ENCODE measurements at places on chromosomes 11 and 22.
A peak's percentile ranks its signal among the peaks of the same experiment; 100 is the strongest.

DNA sequence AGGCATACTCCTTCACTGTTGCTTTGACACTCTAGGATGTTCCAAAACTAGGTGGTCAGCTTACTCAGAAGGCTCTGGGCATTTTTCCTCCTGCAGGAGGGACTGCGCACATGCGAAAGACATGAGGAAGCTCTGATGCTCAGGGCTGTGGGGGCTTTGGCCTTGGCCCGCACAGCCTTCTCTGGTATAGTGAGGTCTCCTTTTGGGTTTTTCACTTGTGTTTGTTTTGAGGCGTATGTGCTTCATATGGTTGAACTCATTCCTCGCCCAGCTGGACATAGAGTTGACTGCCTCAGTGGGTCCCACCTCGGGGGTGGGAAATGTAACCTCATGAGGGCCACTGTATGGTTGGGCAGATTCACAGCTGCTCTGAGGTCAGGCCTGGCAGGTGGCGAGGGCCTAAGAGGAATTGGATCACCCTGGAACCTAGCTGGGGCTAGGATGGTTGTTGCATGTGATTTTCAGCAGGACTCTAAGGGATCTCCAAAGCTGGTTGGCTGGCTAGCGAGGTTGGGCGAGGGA, 63.7 kb downstream of the PTPRJ start:
- DNase-seq, result no peak
- no peaks in the 10 kb centered on the region for H3K27me3 ChIP-seq
- peaks cover 7% of the 10 kb centered on the region for H3K4me1 ChIP-seq
- H3K4me3 ChIP-seq, result no peak overlapping the region
- no peak overlapping the region for H3K27ac ChIP-seq

GRCh38 chr22:37330200-37331033, 48.1 kb downstream of the CYTH4 start:
- H3K4me3 ChIP-seq, result no peak overlapping the region
- H3K36me3 ChIP-seq, result no peaks in the 10 kb centered on the region
- peaks cover 43% of the 10 kb centered on the region for H3K27me3 ChIP-seq
- H3K27ac ChIP-seq, result peak overlapping the region; percentile 12
- DNase-seq, result peak; percentile 98

DNA sequence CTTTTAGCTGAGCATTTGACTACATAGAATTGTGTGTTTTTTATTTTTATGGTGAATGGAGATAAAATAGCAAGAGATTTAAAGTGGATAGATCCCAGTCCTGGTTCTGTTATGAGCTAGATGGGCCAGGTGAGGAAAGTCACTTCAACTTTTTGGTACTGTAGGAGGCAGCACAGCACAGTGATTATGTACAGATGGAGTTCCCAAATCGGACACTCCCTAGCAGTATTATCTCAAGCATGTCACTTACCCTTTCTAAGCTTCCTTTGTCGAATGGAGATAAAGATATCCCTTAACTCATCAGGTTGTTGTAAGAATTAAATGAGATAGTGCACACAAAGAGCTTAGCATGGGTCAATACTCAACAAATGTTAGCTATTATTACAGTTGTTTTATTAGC, 5.3 kb downstream of the EXPH5 start:
- no peak for DNase-seq
- no peaks in the 10 kb centered on the region for H3K36me3 ChIP-seq
- H3K4me1 ChIP-seq, result no peaks in the 10 kb centered on the region

GRCh38 chr11:79447038-79447786, 6.4 kb upstream of the TENM4 start:
- no peaks in the 10 kb centered on the region for H3K4me1 ChIP-seq
- no peak overlapping the region for H3K27ac ChIP-seq

DNA sequence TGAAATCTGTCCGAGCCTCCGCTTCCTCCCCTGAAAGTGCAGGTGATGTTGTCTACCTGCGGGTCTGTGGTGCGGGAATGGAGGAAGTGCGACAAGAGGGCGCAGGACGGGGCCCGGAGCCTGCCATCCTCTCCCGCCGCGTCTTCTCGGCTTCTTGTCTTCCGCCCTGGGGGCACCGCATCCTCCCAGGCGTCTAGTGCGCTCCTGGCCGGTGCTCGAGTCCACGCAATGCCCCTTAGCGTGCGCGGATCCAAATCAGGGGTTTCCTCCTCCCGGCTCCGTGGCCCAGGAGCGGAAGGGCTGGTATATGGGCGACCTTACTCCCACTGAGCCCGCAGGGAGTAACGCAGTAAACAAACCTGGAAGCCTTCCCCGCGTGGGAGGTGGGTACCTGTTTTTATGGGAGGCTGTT, 405 bp downstream of the SFI1 start:
- no peaks in the 10 kb centered on the region for H3K4me1 ChIP-seq
- peak overlapping the region; percentile 62 for H3K27ac ChIP-seq
- no peak for DNase-seq
- H3K36me3 ChIP-seq, result no peaks in the 10 kb centered on the region
- H3K27me3 ChIP-seq, result no peaks in the 10 kb centered on the region
- peak overlapping the region; percentile 98 for H3K4me3 ChIP-seq

DNA sequence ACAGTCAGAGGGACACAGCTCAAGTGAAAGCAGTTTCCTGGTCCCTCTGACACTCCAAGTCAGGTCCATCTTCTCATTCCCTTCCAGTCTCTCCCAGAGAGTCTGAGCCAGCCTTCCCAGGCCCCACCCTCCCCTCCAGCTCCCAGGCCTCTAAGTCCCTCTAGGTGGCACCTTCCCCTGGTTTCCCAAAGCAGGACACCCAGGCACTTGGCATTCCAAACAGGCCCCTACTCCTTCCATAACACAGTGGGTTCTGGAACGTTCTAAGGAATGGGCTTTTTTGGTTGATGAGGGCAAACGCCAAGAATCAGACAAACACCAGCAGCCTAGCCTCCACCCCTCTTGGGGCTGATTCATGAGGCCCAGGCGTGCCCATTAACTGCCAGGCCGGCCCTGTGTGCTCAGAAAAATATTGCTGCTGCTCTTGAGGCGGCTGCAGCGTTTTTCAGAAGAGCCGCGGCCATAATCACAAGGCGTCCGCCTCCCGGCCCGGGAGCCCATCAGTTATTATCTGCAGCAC, 418.7 kb downstream of the SOX6 start:
- peak overlapping the region; percentile 56 for H3K4me3 ChIP-seq
- H3K27me3 ChIP-seq, result no peaks in the 10 kb centered on the region
- peaks cover 18% of the 10 kb centered on the region for H3K4me1 ChIP-seq
- peak; percentile 89 for DNase-seq
- H3K36me3 ChIP-seq, result no peaks in the 10 kb centered on the region

- H3K27ac ChIP-seq, result no peak overlapping the region
- H3K27me3 ChIP-seq, result peaks cover 25% of the 10 kb centered on the region
- no peak for DNase-seq
- H3K4me3 ChIP-seq, result no peak overlapping the region
Observed at GRCh38 chr11:113419454-113420003, 31.9 kb downstream of the ANKK1 start.

- H3K36me3 ChIP-seq, result no peaks in the 10 kb centered on the region
- H3K27me3 ChIP-seq, result peaks cover 57% of the 10 kb centered on the region
- H3K27ac ChIP-seq, result no peak within 1 kb of the TSS
Observed at GRCh38 chr22:32042924-32043323, at the start of gene SLC5A1. SLC5A1 (plus strand) TSS chr22:32043261; CDS start chr22:32043282, 21 bp downstream.

DNA sequence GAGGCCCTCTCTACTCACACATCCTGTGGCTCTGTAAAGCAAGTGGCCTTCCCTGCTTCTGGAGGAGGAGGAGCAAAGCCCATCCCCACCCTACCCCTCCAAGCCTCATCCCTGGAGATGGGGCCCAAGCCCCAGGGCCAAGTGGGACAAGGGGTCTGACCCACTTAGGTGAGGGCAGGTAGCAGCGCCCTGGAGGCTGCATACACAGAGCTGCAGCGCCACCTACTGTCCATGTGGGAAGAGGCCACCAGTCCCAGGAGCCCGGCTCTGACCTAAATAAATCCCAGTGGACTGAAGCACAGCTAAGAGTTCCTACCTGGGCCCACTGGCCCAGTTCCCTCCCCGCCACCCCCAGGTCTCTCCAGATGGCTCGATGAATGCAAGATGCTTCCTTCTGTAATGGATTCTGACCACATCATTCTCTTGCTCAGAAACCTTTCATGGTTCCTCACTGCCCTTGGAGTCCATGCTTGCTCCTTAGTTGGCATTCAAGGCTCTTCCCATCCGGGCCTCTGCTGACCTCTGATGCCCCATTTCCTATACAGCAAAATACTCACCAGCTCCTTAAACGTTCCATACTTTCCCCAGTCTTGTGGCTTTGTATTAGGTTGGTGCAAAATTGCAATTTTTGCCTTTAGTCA, 62.1 kb downstream of the THAP12 start:
- peaks cover 27% of the 10 kb centered on the region for H3K27me3 ChIP-seq
- peak; percentile 95 for DNase-seq
- H3K27ac ChIP-seq, result no peak overlapping the region
- no peak overlapping the region for H3K4me3 ChIP-seq

GRCh38 chr11:18696638-18697225, 1.8 kb upstream of the TMEM86A start:
- H3K4me1 ChIP-seq, result peaks cover 14% of the 10 kb centered on the region
- H3K27ac ChIP-seq, result no peak overlapping the region
- peak; percentile 94 for DNase-seq
- H3K36me3 ChIP-seq, result no peaks in the 10 kb centered on the region
- H3K27me3 ChIP-seq, result peaks cover 13% of the 10 kb centered on the region

GRCh38 chr22:45448431-45448830, 34.9 kb downstream of the RIBC2 start:
- H3K27me3 ChIP-seq, result peaks cover 3% of the 10 kb centered on the region
- H3K4me3 ChIP-seq, result no peak overlapping the region
- H3K36me3 ChIP-seq, result no peaks in the 10 kb centered on the region

DNA sequence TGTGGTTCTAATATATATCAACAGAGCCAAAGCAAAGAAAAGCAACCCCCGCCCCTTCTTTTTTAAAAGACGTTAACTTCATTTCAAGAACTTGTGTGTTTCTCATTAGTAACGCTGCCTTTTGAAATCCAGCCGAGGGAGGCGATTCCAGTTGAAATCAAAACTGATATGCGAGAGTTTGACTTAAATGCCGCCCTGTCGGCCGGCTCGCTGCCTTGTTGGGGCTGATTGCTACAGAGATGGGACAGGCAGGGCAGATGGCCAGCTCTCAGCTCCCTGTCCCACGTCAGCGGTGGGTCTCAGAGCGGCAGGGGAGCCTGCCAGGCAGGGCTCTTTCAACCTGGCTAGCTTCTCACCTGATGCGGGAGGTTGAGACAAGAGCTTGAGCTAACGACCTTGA, 51.9 kb upstream of the ALX4 start:
- no peaks in the 10 kb centered on the region for H3K36me3 ChIP-seq
- no peak overlapping the region for H3K4me3 ChIP-seq
- peaks cover 43% of the 10 kb centered on the region for H3K27me3 ChIP-seq
- DNase-seq, result no peak
- no peak overlapping the region for H3K27ac ChIP-seq
- H3K4me1 ChIP-seq, result no peaks in the 10 kb centered on the region

GRCh38 chr22:28244757-28245156, 325.7 kb upstream of the PITPNB start:
- H3K36me3 ChIP-seq, result no peaks in the 10 kb centered on the region
- no peak overlapping the region for H3K27ac ChIP-seq
- no peak for DNase-seq
- no peak overlapping the region for H3K4me3 ChIP-seq
- peaks cover 46% of the 10 kb centered on the region for H3K4me1 ChIP-seq

DNA sequence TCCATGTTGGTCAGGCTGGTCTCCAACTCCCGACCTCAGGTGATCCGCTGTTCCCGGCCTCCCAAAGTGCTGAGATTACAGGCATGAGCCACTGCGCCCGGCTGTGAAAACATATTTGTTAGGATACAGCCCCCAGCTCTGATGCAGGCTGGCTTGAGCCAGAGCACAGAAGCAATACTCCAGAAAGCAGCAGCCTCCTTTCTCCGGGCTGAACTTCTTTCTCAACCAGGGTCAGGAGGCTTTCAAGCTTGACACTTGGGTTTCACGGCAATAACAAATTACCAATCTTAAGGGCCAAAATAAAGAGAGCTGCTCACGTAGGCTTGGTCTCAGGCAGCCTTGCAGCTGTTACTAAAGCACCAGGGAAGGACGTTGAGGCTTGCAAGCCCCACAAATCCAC, 10.8 kb upstream of the CECR2 start:
- H3K36me3 ChIP-seq, result no peaks in the 10 kb centered on the region
- no peaks in the 10 kb centered on the region for H3K4me1 ChIP-seq
- DNase-seq, result no peak
- no peak overlapping the region for H3K4me3 ChIP-seq

- no peaks in the 10 kb centered on the region for H3K4me1 ChIP-seq
- H3K27me3 ChIP-seq, result no peaks in the 10 kb centered on the region
- DNase-seq, result no peak
- no peaks in the 10 kb centered on the region for H3K36me3 ChIP-seq
Observed at GRCh38 chr11:78943154-78943553, 368.5 kb upstream of the NARS2 start.

DNA sequence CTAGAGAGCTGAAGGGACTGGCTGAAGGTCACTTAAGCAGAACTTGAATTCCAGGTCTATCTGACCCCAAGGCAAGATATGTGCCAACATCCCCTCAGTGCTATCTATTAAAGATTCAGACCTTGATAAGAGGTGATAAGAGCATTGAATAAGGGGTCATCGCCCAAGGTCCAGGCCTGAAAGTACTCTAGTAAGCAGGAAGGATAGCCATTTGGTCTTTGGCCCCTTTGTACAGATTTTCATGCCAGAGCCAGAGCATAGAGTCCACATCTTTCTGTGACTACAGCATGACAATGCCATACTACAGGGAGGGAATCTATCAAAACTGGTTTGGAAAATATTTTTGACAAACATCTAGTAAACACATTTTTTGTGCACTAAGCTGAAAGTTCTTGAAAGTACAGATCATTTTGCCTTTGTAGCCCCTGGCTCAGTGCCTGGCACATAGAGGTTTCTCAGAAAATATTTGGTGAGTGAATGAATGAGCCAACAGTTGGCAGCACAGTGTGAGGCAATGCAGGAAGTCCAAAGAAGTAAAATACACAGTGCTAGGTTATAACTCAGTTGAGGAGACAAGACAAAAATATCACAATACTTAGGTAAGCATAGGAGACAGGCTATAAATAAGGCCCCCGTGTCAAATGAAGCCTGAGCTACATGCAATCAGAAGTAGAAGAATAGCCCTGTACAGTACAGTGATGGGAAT, 15.1 kb upstream of the RRAS2 start:
- H3K27me3 ChIP-seq, result no peaks in the 10 kb centered on the region
- peaks cover 24% of the 10 kb centered on the region for H3K4me1 ChIP-seq
- H3K4me3 ChIP-seq, result no peak overlapping the region

- H3K36me3 ChIP-seq, result no peaks in the 10 kb centered on the region
- H3K27ac ChIP-seq, result no peak overlapping the region
- DNase-seq, result peak; percentile 68
Observed at GRCh38 chr11:69708736-69709401, 5.0 kb upstream of the FGF19 start.

GRCh38 chr11:47004595-47005033, 68.1 kb downstream of the CSTPP1 start:
- H3K27me3 ChIP-seq, result no peaks in the 10 kb centered on the region
- no peak overlapping the region for H3K4me3 ChIP-seq
- peak; percentile 73 for DNase-seq

- no peaks in the 10 kb centered on the region for H3K4me1 ChIP-seq
- H3K27ac ChIP-seq, result no peak overlapping the region
- peaks cover 7% of the 10 kb centered on the region for H3K27me3 ChIP-seq
- H3K4me3 ChIP-seq, result no peak overlapping the region
Observed at GRCh38 chr11:2797741-2798361, 87.7 kb downstream of the CDKN1C start.

Measured in osteoblast (primary cell).